Neural crest cell (in vitro differentiated cells): ENCODE measurements at places on chromosomes 7 and 10. TPM values are rescaled to one million over a fixed set of nuclear protein-coding genes. Genes with fewer than 3 reads are reported as not detected.

Gene HOXA1
- total RNA-seq = 3.5 and 3.6 TPM in 2 replicates

Gene PPP1R17
- 1.2 and 1.4 TPM in 2 replicates for total RNA-seq

Gene PTF1A
- 0.16 TPM in 1 of 2 replicates, not detected in the other for total RNA-seq

GRCh38 chr10:78007172-78007571, 22.1 kb downstream of the POLR3A start:
- DNase-seq = no peak

DNA sequence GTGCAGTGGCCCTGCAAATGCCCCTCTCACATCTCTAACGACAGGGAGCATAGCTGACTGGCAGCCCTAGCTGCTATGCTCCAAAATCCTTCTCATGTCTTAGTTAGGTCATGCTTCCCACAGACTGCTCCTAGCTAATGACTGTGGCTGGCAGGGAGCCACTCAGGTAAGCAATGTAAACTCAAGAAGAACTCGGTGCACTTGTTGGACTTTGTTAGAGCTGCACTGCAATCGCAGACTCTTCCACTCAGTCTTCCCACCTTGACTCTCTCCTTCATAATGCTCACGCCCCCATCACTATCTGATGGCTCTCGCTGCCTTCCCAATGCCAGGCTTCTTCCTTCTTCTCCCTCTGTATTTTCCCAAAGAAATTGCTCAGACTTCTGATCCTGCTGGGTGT, 24.0 kb downstream of the OR9A2 start:
- no peak for DNase-seq
